Effector CD8-positive, alpha-beta T cell (primary cell): ENCODE measurements at places on chromosomes 7 and 10.

GRCh38 chr10:32332299-32332750 is 14.6 kb downstream of the EPC1 start:
- DNase-seq = peak; percentile 33

- no peak for DNase-seq
Observed at GRCh38 chr7:107996072-107996882, 6.7 kb downstream of the LAMB1 start.

DNA sequence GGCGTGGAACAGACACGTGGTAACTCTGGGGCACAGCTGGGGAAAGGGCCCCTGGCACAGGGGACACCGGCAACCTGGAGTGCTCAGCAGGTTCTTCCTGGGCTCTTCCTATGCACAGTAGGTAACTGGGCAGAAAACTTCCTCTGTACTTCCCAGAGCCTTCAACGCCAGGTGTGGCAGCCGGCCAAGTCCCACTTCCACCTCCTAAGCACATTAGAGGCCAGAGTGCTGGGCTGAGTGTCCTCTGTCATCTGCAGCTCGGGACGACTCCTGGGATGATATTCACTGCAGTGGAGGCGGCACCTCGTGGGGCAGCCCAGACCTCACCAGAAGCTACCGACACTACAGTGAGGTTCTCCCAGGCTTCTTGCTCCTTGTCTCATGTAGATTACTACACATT is 114.5 kb downstream of the LARP4B start:
- no peak for DNase-seq

DNA sequence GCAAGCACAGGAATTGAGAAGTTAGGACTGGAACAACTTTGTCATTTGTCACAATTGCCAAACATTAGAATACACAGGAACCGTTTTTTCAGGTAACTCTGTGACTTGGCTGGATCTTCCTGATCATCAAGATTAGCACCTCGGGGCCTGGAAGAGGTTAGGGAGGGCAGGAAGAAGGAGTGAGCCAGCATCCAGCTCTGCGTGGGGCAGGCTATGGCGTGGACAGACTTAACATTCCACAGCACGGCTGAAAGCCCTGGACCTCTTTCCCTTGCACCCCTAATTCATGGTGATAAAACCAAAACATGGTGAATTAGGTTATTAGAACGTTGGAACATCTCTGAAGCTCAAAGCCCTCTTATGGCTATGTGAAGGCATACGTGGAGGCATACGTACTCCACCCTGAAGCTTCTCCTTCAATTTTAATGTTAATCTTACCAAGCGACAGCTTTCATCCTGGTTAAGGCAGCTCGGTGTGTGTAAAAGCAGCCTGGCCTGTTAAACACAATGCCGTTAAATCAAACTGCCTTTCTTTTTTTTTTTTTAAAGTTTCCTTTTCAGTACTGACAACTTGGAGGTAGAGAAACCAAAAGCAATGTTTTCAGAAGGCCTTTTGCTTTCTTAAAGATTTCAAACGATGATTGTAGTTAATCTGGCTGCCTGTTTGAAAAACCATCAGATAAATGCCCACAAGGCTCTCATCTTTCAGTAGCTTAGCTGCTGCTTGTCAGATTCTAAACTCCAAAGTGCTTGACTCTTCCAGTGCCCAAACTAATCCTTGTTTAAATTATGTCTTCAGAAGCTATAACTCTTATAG is 4.5 kb downstream of the GRK5 start:
- no peak for DNase-seq
